ENCODE measurements at places on chromosomes 11 and 22.

GRCh38 chr11:63520606-63521170, 14.8 kb downstream of the LGALS12 start:
- DNase-seq = no peak

- DNase-seq = no peak
Observed at GRCh38 chr11:35227576-35228327, 88.8 kb downstream of the CD44 start.

DNA sequence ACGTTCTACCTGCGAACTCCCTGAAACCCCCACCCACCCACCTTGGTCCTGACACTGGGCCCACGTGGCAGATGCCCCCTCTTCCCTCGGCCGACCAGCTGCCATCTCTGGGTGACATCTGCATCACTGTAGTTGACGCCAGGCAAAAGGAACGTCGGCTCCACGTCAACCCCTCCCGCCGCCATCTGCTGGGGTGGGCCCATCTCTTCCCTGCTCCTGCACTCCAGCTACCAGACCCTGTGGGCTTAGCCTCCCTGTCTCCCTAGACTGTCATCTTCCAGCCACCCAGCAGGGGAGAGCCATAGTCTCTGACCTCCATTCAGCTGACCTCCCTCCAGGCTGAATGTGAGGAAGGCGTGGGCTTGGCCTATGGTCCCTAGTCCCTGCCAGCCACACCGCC, 21.4 kb downstream of the CHID1 start:
- DNase-seq = no peak

GRCh38 chr11:5229356-5229755, 2.5 kb upstream of the HBB start:
- no peak for DNase-seq

DNA sequence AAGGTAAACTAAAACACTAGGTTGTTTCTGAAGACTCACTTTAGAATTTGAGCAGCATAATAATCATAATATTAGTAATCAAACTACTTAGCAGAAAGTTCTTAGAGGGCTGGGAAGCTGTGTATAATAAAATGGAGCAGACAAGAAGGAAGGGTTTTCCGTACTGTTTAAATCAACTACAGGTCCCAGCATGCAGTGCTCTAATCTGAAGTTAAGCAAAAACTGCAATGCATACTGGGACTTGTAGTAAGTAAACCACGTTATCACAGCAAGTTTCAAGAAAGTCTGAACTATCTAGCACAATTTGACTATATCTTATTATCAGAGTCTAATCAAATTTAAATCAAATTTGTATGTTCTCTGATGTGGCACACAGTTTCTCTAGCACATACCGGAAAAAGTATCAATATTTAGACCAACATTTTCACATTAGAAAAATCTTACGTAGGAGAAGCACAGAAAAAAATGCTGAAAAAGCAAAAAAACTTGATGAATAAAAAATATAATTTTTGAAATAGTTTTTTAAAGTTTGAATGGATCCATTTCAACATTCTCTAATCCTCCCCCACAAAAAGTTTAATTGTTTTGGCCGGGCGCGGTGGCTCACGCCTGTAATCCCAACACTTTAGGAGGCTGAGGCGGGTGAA, 8.2 kb downstream of the PHF21A start:
- DNase-seq = no peak

DNA sequence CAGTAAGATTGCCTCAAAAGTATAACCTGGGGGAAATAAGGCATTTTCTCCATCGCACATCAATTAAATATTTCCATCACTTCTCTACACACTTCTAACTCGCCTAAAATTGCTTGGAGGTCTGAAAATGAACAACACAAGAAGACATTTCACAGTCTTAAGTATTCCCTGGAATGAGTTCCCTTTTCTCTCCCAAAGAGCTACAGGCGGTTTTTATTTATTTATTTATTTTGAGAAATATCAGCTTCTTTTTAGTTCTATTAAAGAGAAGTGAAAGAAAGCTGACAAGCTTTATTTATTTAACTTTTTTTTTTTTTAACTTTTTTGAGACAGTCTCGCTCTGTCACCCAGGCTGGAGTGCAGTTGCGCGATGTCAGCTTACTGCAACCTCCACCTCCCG, 11.5 kb upstream of the PARVB start:
- no peak for DNase-seq
